Left lung (tissue), 14 donors: ENCODE measurements at places on chromosomes 1 and 21. TPM values are rescaled to one million over a fixed set of nuclear protein-coding genes. Genes with fewer than 3 reads are reported as not detected.

- DNase-seq, result no peak
Measured at GRCh38 chr1:183433703-183434102, 15.5 kb upstream of the NMNAT2 start.

GRCh38 chr1:106961646-106962045 lies 94.8 kb upstream of the PRMT6 start:
- no peak for DNase-seq

- DNase-seq, result no peak
Measured at GRCh38 chr1:147466543-147466942, 74.8 kb upstream of the BCL9 start.

DNA sequence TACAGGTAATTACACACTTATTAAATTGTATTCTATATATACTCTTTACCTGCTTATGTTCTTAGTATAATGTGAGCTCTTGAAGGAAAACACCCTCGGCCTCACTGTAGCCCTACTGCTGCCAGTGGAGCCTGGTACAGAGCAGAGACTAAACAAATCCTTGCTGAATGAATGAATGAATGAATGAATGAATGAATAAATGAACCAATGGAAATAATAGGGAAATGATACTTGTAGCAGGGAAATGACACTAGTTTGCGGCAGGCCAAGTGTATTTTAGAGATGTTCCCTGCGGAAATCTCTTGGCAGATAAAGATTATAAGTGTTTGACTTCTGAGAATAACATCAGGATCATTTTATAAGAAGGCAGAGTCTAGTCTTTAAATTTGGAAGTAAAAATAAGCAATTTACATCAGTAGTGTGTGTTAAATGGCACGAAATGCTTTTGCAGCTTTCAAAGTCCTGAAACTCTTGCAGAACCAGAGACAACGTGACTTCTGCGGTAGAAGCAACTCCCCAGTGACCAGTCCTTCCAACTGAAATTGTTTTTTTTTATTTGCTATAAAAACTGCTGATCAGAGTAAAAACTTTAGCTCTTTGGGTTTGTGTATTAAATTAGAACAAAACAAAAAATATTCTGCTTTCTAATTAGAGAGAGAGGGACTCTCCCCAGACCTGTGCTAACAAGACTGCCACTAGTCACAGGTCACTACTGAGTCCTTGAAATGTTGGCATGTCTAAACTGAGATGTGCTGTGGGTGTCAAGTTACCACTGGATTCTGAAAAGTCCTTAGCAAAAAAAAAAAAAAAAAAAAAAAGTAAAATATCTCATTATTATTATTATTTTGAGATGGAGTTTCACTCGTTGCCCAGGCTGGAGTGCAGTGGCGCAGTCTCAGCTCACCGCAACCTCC lies 199.3 kb upstream of the MAP1LC3C start:
- DNase-seq, result no peak

GRCh38 chr1:195806060-195806459 lies 802.2 kb downstream of the KCNT2 start:
- DNase-seq, result no peak

GRCh38 chr1:21951226-21951870 lies 14.2 kb upstream of the HSPG2 start:
- no peak for DNase-seq

DNA sequence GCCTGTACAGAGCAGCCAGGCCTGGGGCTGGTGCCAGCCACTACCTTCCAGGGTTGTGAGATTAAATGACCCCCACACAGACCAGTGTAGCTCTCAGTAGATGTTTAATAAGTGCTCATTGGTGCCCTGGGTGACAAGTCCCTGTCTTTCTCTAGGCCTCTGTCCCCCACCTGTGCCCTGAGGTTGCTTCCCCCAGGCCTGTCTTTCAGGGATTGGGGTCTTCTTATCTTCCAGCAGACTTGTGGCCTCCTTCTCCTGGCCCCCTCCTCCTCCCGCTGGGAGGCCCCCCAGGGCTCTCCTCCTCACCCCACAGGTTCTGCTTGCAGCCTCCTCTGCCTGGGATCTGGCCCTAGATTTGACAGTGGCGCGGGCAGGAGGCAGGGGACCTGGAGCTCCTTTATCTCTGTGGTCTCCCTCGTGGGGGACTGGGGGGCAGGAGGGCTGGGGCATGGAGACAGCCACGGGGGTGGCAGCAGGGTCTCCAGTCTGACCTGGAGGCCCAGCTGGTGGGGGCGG lies 40.3 kb downstream of the EPHA2 start:
- DNase-seq, result peak; percentile 27

- DNase-seq, result no peak
Measured at GRCh38 chr1:30311749-30312148, 411.6 kb downstream of the MATN1 start.

GRCh38 chr1:193083365-193084088 lies 21.7 kb downstream of the GLRX2 start:
- no peak for DNase-seq

GRCh38 chr1:56954664-56955063 lies 11.2 kb downstream of the C8B start:
- DNase-seq, result no peak

GRCh38 chr1:32336963-32337675 lies 1.1 kb upstream of the MARCKSL1 start:
- no peak for DNase-seq

GRCh38 chr1:83857103-83857502 lies 141.8 kb downstream of the TTLL7 start:
- no peak for DNase-seq

- peak; percentile 63 for DNase-seq
Measured at GRCh38 chr21:36135391-36136102, 668 bp downstream of the CBR3 start.

DNA sequence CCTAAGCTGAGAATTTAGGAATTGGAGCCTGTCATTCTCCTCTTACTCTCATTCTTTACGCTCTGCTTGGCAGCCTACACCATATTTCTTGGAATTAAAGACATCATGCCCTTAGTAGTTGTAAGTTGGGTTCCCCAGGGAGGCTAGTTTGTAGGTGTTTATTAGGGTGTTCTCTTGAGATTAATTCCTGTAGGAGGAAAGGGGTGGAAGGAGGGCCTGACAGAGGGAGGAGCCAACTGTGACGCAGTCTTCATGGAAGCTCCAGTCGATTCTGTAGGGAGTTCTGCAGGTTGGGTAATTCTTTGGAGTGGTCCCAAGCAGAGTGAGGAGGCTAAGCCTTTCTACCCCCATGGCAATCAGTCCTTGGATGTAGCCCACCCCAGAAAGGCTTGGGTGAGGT lies 111.4 kb downstream of the HHAT start:
- DNase-seq, result no peak

DNA sequence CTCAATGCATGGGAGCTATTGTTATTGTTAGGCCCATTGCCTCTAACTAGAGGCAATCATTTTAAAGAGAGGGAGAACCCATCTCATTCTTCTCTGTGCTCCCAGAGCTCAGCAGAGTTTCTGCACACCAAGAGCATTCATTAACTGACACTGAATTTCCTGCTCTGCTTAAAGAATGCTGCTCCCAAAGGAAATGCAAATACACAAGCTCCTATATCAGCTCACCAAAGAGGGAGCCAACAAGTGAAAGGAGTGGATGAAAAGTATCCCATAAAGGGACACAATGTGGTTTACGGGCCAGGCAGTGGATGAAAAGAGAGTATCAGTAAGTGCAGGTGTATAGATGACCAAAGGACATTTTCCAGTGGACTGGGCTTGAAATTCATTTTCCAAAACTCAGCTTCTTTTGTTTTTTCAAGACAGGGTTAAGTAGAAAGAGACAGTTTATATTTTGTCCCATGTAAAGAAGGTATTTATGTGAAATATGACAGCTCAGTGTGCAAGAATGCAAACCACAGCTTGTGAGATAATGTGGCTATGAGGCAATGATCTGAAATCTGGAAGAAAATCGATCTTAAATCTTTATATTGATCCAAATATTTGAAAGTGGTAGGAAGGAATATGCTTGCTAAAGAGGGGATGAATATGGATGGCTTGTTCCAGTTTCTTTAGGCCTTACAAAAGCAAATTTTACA lies 207.7 kb upstream of the CAMK1G start:
- DNase-seq, result no peak

DNA sequence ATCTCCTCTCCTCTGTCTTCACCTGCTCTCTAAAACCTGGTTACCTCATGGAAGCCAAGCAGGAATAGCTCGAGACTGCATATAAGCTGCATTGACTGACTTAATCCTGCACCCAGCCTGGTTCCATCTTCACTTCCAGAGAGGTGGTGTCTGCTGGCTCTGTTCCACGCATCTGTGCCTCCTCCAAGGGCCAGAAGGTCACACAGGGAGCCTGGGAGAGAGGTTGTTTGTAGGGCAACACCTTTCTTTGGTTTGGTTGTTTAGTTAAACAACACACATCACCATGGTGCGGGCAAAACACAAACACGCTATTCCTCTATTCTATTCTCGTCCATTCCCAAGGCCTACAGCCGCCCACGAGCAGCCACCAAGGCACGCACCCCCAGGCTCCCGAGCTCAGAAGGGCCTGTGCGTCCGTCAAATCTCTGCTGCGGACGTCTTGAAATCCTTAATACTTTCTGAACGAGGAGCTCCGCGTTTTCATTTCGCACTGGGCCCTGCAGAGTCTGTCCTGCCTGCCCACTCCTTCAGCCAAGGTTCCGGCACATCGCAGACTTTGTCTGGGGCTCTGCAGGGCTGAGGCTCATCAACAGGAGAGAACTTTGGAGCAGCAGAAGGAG lies 116.2 kb downstream of the RIPK4 start:
- no peak for DNase-seq

- no peak for DNase-seq
Measured at GRCh38 chr1:236117710-236118109, 24.6 kb upstream of the GPR137B start.

GRCh38 chr1:150969626-150970025 lies 5.0 kb downstream of the CERS2 start:
- no peak for DNase-seq

DNA sequence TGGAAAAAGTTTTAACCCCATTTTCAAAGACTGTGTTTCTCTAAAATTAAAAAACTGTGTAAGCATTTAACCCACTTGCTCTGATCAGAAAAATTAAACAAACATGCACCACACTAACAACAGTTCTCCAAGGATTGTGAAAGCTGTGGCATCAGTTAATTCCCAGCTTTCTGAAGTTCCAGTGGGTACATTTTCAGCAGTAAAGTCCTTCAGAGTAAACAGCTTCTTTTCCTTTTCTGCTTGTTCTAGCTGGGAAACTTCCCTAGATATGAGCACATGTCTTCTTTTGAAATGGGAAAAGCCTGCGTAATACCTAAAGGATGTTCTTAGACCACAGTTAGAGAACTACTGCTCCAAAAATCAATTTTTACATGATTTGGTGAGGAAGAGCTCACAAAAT lies 11.1 kb downstream of the PRRX1 start:
- DNase-seq, result no peak

RXFP4 gene
- polyA plus RNA-seq, result not detected

TEKT2 gene
- polyA plus RNA-seq, result 13.4 TPM

CAPZB gene
- polyA plus RNA-seq, result 223 TPM

OR10R2 gene
- polyA plus RNA-seq, result not detected

TTC24 gene
- polyA plus RNA-seq, result 0.07 TPM

PTGER3 gene
- polyA plus RNA-seq, result 0.27 TPM

CNIH3 gene
- 6.0 TPM for polyA plus RNA-seq

TFF1 gene
- not detected for polyA plus RNA-seq

OR2T11 gene
- polyA plus RNA-seq, result not detected

FRRS1 gene
- 8.0 TPM for polyA plus RNA-seq

RNU1-4 gene
- 3.1 TPM for polyA plus RNA-seq

MNDA gene
- 6.0 TPM for polyA plus RNA-seq
